ENCODE measurements at places on chromosomes 16 and 17.

GRCh38 chr17:47837401-47838039, 3.6 kb downstream of the SCRN2 start:
- no peak for DNase-seq

DNA sequence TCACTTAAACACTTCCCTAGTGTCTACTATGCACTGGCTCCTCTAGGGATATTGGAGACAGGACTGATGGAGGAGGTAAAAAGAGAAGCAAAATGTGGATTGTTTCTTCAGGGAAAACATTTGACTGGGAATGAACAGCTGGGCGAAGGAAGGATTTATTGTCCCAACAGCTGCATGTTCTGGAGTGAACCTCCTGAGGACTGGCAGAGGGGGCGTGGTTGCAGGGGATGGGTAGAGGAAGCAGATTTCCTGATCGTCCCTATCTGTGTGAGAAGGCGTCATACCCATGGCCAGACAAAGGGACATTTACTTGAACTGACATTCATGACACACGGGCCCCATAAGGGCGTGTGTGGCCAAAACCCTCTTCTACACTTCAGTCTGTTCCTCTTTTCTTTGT, 321.5 kb downstream of the MAP2K4 start:
- no peak for DNase-seq

- DNase-seq: no peak
Measured at GRCh38 chr17:50841949-50842354, 6.6 kb downstream of the WFIKKN2 start.

GRCh38 chr17:56899403-56899802, 14.4 kb downstream of the TRIM25 start:
- DNase-seq: no peak

- DNase-seq: no peak
Measured at GRCh38 chr16:22955461-22956070, 141.6 kb downstream of the HS3ST2 start.

- no peak for DNase-seq
Measured at GRCh38 chr17:46262271-46262670, 32.7 kb upstream of the LRRC37A start.

- no peak for DNase-seq
Measured at GRCh38 chr16:2275476-2276367, 7.8 kb upstream of the RNPS1 start.

- DNase-seq: no peak
Measured at GRCh38 chr17:49579522-49579921, 3.9 kb downstream of the NXPH3 start.

DNA sequence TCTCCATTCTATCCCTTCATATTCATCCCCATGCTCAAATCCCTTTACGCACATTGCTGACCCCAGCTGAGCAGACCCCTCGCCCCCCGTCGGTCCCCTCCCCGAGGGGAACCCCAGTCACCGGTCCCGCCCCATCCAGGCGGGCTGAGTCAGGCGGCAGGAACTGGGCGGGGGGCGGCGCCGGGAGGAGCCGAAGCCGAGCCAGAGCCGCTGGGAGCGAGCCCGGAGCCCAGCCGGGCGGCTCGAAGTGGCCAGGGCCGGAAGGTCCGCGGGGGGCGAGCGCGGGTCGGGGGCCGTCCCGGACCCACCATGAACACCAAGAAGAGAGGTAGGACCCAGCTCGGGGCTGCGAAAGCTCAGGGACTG, 8.6 kb downstream of the RIPOR1 start:
- DNase-seq: peak; percentile 43

GRCh38 chr17:11467639-11468038, 130.6 kb upstream of the DNAH9 start:
- DNase-seq: no peak

- DNase-seq: no peak
Measured at GRCh38 chr16:73066927-73067670, 19.2 kb upstream of the ZFHX3 start.

DNA sequence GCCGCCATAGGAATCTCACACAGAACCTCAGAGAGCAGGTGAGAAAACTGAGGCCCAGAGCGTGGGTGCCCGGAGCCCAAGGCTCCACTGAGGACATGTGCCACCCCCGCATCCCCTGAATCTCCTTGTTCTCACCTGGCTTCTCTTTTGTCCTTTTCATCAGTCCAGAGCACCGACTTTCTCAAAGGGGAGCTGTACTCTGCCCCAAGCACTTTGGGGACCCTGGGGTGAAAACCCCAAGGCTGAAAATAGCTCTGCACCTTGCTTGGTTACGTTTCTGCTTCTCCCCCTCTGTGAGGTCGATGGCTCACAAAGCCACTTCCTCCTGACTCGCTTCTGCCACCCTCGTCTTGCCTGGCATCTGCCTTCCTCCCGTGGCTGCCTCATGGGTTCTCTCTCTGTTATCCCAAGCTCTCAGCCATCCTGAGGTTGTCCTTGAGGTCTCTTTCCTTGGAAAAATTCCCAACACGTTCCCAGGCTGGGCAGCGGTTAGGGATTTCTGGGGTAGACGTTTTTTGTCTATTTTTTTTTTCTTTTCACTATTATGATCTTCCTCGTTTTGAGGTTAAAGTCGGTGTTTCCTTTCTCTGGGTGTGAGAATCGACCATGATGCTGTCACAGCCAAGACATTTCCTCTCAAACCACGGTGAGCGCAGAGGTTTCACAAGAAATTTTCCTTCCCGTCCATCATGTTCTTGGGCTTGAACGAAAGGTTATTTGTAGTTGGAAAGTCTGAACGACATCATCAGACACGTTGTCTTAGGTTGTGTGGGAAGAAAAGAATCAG, 37.2 kb downstream of the IRF8 start:
- DNase-seq: peak; percentile 73

GRCh38 chr16:10067835-10068234, 114.4 kb downstream of the GRIN2A start:
- DNase-seq: no peak

GRCh38 chr17:7293159-7293558, 1.3 kb downstream of the YBX2 start:
- no peak for DNase-seq

- no peak for DNase-seq
Measured at GRCh38 chr16:20510323-20510722, 59.0 kb downstream of the ACSM2A start.

GRCh38 chr16:50316102-50316847, 49.9 kb downstream of the ADCY7 start:
- DNase-seq: no peak

GRCh38 chr17:57732062-57732461, 13.0 kb downstream of the CCDC182 start:
- DNase-seq: no peak

- no peak for DNase-seq
Measured at GRCh38 chr17:75750661-75751423, 14.2 kb downstream of the GALK1 start.

- DNase-seq: no peak
Measured at GRCh38 chr17:79008666-79009387, 737 bp downstream of the CANT1 start.

DNA sequence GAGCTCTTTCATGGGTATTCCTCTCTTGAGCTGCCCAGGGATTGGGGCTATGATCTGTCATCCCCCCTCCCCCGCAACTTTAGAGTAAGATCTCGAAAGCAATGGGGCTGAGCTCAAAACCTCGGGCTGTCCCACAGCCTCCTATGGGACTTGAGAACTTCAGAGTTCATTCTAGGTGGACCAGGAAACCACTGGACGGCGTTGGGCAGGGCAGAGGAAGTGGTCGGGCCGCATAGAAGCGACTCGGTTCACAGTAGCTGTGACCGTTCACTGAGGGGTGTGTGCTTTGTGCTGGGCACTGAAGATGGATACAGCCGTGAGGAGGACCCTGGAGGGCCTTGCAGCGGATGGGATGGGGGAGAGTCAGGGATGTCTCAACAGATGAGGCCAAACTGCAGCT, 292.0 kb downstream of the CPPED1 start:
- DNase-seq: no peak

Measured in stimulated activated CD8-positive, alpha-beta memory T cell treated with anti-CD3 and anti-CD28 coated beads, Interleukin-7, amount 100 ng/mL, for 4 hours (primary cell).